ENCODE measurements at places on chromosomes 4 and X. TPM values are rescaled to one million over a fixed set of nuclear protein-coding genes. Genes with fewer than 3 reads are reported as not detected.

- no peak for DNase-seq
- H3K27me3 ChIP-seq, result no peaks in the 10 kb centered on the region
- H3K4me3 ChIP-seq, result no peak overlapping the region
- no peaks in the 10 kb centered on the region for H3K36me3 ChIP-seq
- no peaks in the 10 kb centered on the region for H3K4me1 ChIP-seq
- H3K27ac ChIP-seq, result no peak overlapping the region
Measured at GRCh38 chr4:129231945-129232588, 136.1 kb downstream of the C4orf33 start.

DNA sequence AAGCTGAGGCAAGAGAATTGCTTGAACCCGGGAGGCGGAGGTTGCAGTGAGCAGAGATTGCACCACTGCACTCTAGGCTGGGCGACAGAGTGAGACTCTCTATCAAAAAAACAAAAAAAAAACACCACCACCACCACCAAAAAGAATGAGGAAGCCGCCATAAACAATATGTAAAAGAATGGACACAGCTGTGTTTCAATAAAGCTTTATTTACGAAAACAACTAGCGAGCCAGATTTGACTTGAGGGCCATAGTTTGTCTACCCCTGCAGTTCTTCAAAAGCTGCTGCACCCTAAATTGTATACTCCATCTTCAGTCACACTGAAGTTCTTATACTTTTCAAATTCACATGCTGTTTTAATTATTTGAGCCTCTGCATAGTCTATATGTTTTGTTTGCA, 306.5 kb upstream of the KLF3 start:
- no peak overlapping the region for H3K27ac ChIP-seq
- H3K36me3 ChIP-seq, result no peaks in the 10 kb centered on the region
- H3K4me3 ChIP-seq, result no peak overlapping the region
- no peak for DNase-seq

DNA sequence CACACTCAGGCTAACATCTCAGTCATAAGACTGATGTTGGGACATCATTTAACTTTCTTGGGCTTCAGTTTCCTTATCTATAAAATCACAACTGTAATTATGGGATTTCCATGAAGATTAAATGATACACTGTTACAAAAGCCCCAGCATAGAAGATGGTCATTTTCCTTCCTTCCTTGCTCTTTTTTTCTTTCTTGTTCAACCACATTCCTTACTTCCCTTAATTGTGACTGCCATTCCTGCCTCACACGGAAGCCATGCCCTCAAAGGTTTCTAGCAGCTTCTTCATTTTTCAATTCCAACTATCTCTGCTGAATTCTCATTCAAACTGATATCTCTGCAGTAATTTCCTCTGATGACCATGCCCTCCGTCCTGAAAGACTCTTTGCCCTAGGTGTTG, 311.8 kb downstream of the PPP3CA start:
- no peaks in the 10 kb centered on the region for H3K36me3 ChIP-seq
- H3K4me3 ChIP-seq, result no peak overlapping the region
- no peak for DNase-seq
- H3K27ac ChIP-seq, result no peak overlapping the region
- no peaks in the 10 kb centered on the region for H3K27me3 ChIP-seq

DNA sequence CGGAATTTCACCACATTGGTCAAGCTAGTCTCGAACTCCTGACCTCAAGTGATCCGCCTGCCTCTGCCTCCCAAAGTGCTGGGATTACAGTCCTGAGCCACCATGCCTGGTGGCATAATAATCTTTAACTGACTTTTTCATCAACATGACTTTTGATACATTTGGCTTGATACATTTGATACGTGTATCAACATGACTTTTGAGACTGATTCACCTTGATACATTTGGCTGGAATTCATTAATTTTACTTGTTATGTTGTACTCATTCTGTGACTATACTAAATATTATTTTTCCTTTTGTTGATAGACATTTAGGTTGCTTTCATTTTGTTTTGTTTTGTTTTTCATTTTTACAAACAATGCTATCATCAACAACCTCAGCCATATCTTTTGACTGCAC, 6.3 kb downstream of the TMEM154 start:
- H3K4me3 ChIP-seq, result no peak overlapping the region
- no peaks in the 10 kb centered on the region for H3K4me1 ChIP-seq
- DNase-seq, result no peak
- H3K36me3 ChIP-seq, result no peaks in the 10 kb centered on the region
- H3K27ac ChIP-seq, result no peak overlapping the region
- H3K27me3 ChIP-seq, result no peaks in the 10 kb centered on the region

- no peak overlapping the region for H3K4me3 ChIP-seq
- H3K36me3 ChIP-seq, result no peaks in the 10 kb centered on the region
- no peak overlapping the region for H3K27ac ChIP-seq
- no peaks in the 10 kb centered on the region for H3K4me1 ChIP-seq
- H3K27me3 ChIP-seq, result no peaks in the 10 kb centered on the region
Measured at GRCh38 chr4:75371915-75372314, 142.3 kb downstream of the RCHY1 start.

DNA sequence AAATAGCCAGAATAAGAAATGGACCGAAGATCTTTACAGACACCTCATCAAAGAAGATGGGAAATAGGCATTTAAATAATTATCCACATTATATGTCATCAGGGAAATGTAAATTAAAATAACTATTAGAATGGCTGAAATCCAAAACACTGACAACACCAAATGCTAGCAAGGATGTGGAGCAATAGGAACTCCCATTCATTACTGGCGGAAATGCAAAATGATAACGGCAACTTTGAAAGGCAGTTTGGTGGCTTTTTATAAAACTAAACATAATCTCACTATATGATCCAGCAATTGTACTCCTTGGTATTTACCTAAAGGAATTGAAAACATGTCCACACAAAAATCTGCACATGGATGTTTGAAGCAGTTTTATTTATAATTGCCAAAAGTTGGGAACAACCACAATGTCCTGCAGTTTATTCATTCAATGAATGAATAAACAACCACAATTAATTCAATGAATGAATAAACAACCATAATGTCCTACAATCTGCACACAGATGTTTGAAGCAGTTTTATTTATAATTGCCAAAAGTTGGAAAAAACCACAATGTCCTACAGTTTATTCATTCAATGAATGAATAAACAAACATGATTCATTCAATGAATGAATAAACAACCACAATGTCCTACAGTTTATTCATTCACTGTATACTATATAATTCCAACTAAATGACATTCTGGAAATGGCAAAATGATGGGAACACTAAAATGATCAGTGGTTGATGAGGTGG, 117.6 kb upstream of the PCDH18 start:
- DNase-seq, result no peak
- H3K36me3 ChIP-seq, result no peaks in the 10 kb centered on the region
- no peak overlapping the region for H3K27ac ChIP-seq
- no peaks in the 10 kb centered on the region for H3K4me1 ChIP-seq
- no peaks in the 10 kb centered on the region for H3K27me3 ChIP-seq

- H3K36me3 ChIP-seq, result no peaks in the 10 kb centered on the region
- peaks cover 5% of the 10 kb centered on the region for H3K4me1 ChIP-seq
- no peak overlapping the region for H3K4me3 ChIP-seq
Measured at GRCh38 chr4:6834867-6835266, 52.3 kb downstream of the KIAA0232 start.

The XAGE2 gene
- total RNA-seq, result not detected

The TLR3 gene
- 11.7 TPM for total RNA-seq

The LONRF3 gene
- 10.7 TPM for total RNA-seq
